ENCODE measurements at places on chromosomes 1 and 21.

GRCh38 chr1:204265665-204266064, 51.9 kb upstream of the GOLT1A start:
- no peak for DNase-seq

GRCh38 chr1:150267896-150268295, 920 bp downstream of the APH1A start:
- DNase-seq: no peak

DNA sequence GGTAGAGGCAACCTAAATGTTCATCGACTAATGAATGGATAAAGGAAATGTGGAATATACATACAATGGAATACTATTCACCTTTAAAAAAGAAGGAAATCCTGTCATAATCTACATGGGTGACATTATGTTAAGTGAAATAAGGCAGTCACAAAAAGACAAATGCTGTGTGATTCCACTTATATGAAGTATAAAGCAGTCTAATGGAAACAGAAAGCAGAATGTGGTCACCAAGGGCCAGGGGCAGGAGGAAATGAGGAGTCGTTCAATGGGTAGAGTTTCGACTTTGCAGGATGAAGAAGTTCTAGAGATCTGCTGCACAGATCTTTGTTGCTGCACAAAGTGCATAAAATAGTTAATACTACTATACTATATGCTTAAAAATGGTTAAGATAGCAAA, 7.8 kb downstream of the DIPK1A start:
- no peak for DNase-seq

DNA sequence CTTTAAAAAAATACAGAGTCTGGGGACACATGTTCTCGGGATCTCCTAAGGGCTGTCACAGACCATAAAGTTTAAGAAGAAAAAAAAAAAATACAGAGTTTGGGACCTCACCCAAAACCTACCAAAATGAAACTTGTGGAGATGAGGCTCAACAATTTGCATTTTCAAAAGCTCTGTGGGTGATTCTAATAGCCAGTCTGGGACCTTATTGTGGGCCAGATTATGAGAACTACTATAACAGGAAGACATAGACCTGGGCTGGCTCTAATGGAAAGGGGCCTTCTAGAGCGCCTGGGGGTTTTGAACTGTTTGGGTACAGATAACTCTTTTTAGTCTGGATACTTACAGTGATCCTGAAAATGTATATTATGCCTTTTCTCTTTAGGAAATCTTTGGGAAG, 69.1 kb downstream of the LAMC1 start:
- no peak for DNase-seq

- no peak for DNase-seq
Measured at GRCh38 chr1:21292984-21293536, 2.8 kb upstream of the ECE1 start.

DNA sequence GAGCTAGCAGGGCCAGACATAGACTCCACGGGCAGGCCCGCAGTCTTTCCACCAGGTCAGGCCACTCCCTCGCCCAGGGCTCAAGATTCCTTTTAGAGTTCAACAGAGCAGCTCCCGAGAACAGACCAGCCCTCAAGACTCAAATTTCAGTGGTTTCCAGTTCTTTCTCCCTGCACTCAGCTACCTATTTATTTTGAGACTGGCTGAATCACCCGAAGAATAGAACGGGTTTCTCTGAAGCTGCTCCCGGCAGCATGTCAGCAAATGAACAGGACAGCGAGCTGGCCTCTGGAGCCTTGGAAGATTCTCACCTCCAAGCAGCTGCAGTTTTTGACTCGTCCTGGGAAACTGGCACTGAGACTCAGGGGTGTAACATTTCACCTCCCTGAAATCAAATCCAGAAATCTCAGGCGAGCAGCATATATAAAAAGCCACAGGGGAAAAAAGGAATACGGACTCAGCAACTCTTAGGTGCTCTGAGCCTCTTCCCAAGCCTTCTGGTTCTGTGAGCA, 177.9 kb downstream of the CLIC6 start:
- no peak for DNase-seq

DNA sequence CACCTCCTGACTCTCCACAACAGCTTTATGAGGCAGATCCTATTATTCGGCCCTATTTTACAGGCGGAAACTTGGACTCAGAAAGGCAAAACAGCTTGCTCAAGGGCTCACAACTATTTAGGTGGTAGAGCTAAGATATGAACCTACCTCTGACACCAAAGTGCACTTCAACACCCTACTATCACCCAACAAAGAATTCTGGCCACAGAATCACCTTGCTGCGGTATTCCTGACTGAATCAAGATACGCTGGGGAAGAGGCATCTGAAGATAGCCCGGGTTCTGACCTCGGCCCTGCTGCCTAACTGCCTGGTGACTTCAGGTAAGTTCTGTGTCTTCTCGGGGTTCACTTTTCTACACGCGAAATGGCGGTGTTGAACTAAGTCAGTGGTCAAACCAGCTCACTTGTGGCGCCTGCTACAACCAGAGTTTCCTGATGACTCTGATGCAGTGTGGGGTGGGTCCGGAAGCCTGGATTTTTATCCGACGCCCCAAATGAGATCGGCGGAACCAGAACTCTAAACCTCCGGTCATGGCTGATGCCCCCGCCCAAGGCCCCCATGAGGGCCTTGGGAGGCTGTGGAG, 608 bp downstream of the PEF1 start:
- no peak for DNase-seq

GRCh38 chr21:33767960-33768359, 125.7 kb downstream of the ITSN1 start:
- DNase-seq: no peak

DNA sequence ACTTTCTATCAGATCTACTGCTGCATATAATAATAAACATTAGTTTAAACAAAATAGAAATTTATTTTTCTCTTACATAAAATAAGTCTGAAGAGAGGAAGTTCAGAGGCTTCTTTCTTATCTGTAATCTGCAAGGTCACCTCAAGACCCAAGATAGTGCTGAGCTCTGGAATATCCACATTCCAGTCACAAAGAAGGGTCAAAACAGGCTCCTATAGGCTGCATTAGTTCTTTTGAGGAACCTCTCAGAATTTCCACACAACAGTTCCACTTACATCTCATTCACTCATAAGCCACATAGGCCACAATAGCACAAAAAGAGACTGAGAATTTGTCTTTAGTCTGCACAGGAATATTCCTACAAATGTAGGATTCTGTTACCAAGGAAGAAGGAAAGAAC, 15.4 kb downstream of the DYNLT5 start:
- no peak for DNase-seq

- no peak for DNase-seq
Measured at GRCh38 chr1:40762144-40762923, 21.3 kb upstream of the KCNQ4 start.

DNA sequence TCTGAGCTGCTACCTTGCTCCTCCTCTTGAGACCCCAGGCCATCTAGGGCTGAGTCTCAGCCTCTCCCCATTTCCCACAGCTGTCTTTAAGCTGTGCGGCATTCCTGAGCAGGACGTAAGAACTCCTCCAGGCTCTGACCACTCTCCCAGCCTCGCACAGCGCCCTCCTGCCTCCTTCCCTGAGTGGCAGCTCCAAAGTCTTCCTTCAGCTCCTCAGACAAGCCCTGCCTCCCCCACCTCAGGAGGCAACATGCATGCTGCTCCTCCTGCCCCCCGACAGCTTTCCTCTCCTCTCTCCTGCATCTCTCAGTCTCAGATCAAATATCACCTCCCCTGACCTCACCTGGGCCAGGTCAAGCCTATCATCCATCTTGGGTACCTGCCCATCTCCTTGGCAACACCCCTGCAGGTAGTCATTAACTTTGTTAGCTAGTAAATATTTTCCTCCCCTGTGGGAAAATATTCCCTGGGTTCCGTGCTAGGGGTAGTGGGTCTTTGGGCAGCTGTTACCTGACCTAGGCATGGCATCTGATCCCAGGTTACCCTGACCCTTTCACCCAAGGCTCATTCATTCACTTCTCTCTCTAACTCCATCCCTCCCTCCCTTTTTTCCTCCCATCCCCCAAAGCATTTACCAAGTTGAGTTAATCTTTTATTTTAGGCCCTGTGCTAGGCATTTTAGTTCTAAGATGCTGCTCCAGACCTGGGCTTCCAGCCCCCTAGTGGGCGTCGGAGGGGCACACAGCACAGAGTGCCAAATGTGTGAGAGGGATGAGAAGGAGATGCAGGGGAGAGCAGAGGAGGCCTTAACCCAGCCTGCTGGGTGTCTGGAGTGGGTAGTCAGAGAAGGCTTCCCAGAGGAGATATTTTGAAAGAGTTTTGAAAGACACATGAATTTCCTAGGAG, 419.9 kb downstream of the PTPRU start:
- no peak for DNase-seq

DNA sequence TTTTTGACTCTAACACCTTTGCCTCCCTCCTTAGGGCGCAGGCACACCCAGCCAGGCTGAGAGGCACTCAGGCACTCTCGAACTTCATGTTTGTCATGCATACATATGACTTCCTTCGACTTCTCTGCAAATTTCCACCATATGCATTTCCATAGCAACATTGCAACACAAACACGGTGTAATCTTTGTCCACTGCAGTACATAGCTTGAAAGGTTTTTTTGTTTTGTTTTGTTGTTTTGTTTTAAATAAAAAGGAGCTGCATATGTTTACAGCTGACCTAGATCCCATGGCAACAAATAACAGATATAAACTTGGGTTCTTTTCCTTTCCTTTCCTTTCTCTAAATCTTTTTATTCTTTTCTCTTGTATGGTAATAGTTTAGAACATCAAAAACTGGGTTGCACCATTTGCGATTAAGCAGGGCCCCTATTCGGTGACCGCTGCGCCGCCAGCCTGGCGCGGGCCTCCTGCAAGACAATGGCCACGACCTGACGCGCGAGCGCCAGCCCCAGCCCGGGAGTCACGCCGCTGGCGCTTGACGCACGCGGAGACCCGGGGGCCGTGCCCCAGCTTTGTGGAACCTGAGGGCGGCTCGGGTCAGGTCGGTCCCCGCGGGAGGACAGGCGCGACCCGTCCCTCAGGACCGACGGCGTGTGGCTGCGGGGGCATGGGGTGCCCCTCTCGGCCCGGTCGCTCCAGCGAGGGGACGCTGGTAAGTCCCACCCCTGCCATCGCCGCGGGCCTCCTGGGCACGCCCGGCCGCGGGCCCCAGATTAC, 35.2 kb downstream of the CCN1 start:
- DNase-seq: no peak

GRCh38 chr1:95583661-95584210, 349.7 kb downstream of the RWDD3 start:
- DNase-seq: no peak

DNA sequence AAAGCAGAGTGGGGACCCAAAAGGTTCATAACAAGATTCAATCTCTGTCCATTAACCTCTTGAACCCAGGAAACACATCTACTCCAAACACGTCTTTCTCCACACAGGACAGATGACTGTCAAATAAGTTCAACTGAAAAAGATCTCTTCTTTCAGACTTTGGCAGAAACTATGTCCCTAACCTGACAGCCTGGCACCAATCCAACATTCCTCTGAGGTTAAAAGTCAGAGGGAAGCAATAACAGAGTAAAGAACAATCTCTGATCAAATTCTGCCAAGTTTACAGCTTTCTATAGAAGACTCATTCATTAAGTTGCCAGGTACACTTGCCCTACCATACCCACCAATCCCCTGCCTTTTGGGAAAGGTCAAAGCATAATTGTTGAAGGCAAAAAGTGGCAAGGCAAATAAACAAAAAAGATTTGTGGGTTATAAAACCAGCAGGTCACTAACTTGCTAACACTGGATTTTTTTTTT, 31.9 kb downstream of the OTUD7B start:
- no peak for DNase-seq

GRCh38 chr1:53837646-53837923, 511 bp downstream of the NDC1 start:
- DNase-seq: no peak

DNA sequence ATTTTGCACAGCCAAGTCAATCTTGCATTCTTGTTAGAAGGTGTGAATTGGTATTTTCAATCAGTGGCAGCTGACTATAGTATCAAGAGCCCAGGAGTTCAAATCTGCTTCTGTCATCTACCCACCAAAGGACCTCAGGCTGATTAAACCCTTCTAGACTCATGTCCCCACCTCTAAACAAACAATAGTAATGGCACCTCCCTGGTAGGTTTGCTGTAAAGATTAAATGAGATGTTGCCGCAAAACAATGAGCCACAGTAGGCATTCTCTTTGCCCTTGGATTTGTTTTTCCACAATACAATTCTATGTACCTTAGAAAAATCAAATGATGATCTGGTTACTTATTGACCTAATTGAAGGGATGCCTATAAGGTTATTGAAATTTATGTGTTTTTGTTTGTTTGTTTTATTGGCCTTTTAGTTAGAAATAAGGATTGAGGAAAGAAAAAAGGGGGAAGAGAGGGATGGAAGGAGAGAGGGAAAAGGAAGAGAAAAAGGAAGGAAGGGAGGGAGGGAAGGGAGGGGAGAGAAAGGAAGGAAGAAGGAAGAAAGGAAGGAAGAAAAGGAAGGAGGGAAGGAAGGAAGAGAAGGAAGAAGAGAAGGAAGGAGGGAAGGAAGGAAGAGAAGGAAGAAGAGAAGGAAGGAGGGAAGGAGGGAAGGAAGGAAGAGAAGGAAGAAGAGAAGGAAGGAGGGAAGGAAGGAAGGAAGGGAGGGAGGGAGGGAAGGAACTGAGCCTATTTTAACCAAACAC, 110.7 kb downstream of the ETS2 start:
- DNase-seq: no peak

DNA sequence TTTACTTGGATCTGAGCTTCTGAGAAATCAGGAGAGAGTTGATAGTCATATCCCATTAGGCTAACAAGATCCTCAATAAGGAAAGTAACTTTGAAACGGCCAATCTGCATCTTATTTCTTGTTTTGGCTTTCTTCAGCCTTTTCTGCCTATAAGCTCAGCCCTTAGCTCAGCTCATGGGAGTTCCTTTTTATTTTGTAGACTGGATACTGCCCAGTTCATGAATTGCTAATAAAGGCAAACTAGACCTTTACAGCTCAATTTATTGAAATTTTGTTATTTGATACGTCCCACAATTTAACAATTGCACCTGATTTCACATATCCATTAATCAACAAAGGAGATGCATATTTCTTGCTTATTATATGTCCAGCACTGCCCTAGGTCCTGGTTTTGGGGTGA, 22.7 kb downstream of the NENF start:
- no peak for DNase-seq

DNA sequence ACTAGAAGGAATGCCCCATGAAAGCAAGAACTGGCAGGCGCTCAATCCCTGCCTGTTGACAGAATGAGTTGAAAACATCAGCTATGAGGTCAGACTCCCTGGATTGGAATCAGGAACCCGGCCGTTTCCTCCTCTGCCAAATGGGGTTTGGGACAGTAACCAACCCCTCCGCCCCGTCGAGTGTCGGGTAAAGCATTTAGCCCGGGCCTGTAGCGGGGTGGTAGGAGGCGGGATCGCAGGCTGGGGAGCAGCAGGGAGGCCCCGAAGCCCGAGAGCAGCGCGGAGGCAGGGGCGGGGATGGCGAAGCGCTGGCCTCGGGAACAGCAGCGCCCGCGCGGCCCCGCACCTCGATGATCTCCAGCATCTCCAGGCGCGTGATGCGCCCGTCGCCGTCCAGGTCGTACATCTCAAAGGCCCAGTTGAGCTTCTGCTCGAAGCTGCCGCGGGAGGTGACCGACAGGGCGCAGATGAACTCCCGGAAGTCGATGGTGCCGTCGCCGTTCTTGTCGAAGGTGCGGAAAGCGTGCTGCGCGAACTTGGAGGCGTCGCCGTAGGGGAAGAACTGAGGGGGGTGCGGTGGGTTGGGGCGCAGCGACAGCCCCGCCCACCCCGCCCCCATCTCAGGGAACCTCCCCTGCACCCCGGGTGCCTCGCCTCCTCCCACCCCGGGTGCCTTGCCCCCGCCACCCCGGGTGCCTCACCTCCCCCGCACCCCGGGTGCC, 7.5 kb downstream of the HPCAL4 start:
- peak; percentile 23 for DNase-seq
